ENCODE measurements at places on chromosomes 4 and X. TPM values are rescaled to one million over a fixed set of nuclear protein-coding genes. Genes with fewer than 3 reads are reported as not detected.

GRCh38 chr4:16530688-16531635, 304.7 kb upstream of the TAPT1 start:
- no peak for DNase-seq

GRCh38 chr4:10082047-10082446, 34.6 kb downstream of the WDR1 start:
- DNase-seq, result no peak

DNA sequence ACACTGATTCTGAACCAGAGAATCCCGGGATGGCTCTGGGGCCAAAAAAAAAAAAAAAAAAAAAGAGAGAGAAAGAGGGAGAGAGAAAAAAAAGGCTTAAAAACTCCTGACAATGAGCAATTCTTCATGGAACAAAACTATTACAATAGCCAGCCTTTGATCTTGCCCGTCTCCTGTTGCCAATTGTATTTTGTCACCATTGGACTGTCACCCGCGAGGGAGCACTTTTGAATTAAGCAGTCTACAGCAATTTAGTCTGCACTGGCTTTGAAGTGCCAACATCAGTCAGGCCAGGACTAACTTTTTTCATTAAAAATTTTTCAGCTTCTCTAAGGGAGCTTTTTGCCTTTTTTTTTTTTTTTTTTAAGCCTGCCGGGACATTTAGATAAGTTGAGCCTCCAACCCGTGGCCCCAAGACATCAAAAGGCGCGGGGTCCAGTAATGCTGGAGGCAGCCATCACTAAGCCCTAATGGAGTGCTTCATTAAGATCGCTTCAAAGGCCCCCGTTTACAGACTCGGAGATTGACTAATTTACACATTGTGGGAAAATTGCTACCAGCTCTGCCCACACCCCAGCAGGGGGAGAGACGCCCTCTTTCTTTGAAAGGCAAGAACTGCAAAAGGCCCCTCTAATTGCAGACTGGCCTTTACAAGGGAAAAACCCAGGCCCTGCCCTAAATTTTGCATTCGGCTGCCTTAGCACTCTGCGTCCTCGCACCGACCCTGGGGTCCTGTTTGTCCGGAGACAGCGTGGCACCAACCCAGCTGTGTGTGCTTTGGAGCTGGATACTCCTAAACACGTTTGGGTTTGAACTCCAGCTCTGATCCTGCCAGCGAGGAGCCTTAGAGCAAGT, 98.1 kb upstream of the MSX1 start:
- DNase-seq, result no peak

TMSB15C gene
- 0.19 TPM for total RNA-seq

DNA sequence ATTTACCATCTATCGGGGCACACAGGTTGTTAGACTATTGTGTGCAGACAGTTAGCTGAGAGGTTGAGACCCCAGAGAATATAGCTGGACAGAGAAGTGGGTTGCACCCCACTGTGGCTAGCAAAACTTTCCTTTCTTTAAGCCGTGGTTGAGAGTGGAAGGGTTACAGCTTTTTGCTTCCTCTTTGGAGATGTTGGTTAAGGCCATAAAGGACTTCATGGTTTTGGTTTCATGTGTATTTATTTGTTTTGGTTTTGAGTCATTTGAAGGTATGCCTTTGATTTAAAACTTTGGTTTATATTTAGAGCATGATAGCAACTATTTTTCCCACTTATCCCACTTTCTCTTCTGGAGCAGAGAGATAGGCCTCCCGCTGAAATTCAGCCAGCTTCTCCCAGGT, 274.3 kb upstream of the IL1RAPL1 start:
- no peak for DNase-seq

DNA sequence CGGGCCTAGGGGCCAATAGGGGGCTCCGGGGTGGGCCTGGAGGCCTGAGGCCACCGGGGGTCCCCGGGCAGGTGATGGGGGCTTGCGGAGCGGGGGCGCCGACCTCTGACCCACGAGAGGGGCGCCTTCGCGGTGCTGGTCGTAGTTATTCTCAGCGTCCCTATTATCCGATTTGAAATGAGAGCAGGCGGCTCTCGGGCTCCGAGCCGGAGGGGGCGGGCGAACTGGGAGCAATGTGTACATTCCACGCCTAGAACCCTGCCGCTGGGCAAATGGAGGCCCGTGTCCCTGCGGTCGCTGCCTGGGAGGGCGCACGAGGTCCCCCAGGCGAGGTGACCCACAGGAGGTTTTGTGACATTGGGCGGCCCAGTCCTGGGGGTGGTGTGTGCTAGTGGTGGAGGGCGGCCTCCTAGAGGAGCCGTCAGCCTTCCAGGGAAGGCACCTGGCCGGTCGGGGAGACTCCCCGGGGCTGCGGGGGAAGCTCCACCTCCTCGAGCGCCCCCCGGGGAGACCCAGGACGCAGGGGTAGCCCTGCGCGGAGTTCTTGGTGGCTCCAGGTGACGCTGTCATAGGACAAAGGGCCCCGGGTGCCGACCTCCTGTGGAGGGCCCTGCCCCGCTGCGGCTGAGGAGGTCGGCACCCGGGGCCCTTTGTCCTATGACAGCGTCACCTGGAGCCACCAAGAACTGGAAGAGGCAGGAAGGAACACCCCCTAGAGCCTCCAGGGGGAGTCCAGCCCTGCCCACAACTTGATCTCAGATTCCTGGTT, 102.6 kb upstream of the PRKX start:
- peak; percentile 91 for DNase-seq

DNA sequence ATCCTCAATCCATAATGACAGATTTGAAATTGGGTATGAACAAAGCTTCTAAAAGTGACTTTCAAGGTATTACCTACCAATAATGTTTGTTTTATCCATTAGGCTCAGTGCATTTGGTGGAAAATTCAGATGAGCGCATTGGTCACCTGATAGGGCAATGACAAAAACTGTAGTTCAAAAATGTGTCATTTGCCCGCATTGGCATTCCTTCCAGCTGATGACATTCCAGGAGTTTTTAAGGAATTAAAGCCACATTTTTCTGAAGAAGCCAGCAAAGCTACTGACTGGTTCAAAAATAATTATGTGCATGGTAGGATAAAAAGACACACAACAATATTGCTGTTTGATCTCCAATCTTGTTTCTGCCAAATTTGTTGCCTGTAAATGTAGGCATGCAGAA, 473.4 kb upstream of the CPEB2 start:
- DNase-seq, result no peak

GRCh38 chrX:56233100-56233499, 944 bp downstream of the KLF8 start:
- no peak for DNase-seq

GRCh38 chr4:104975617-104976016, 171.1 kb upstream of the TET2 start:
- DNase-seq, result peak; percentile 82

- DNase-seq, result no peak
These were observed 64.2 kb downstream of the SPINK2 start for GRCh38 chr4:56757261-56757746.

DNA sequence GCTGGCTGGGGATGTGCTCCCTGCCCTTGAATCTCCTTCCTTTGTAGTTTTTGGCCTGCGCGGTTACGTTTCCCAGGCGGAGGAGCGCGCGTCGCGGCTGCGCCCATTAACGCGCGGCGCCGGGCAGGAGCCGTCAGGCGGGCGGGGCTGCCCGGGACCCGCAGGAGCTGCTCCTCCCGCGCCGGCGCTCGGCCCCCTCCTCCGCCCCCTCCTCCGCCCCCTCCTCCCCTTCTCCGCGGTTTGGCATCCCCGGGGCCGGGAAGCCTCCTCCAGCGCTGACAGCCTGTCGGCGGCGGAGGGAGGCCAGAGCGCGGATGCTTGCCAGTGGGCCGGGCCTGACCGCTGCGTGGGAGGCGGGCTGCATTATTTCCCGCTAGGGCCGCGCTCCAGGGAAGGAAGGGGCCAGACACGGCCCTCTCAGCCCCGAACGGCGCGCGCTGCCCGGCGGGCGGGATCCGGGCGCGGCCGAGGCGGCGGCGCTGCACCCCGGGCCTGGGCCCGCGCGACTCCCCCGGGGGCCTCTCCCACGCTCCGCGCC, at the start of gene DCLK2:
DCLK2 (plus strand) TSS at position 405 of the 538 bp plus-strand sequence. CDS start 583 bp downstream, outside the sequence.
- DNase-seq, result peak; percentile 93

DNA sequence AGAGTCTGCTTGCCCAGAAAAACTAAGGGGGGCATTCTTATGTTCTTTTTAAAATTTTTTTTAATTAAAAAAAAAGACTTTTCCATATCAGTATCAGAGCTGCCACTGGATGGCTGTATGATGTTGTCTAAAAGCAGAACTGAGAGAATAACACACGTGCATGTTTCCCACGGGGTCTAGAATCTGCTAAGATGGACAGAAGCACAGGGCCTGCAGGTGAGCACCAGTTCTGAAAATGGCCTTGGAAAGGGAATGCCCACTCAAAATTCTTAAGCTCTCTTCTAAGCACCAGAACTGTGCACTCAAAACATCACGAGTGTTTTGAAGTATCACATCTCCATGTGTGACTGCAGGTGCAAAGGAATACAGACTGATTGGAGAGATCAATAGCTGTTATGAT, 61.1 kb downstream of the ARAP2 start:
- DNase-seq, result no peak

DNA sequence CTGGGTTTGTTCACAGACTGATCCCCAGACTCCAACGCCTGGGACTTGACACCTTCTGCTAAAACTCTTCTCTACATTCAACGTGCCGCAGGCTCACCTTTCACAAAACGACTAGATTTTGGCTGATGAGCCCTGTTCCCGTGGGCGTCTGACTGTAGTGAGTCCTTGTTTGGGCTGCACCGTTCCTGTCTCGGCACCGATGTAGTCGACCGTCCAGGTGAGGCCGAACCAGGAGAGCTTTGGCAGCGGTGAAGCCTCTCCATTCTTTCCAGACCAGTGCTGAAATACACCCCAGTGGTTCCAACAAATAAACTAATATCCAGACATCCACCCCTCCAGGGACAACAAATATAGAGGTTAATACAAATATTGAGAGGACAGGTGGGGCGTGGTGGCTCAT, 45.0 kb upstream of the TLR3 start:
- no peak for DNase-seq

GRCh38 chrX:76064825-76065224, 108.0 kb upstream of the PBDC1 start:
- DNase-seq, result no peak

NAP1L3 gene
- total RNA-seq, result 0.67 TPM

DNA sequence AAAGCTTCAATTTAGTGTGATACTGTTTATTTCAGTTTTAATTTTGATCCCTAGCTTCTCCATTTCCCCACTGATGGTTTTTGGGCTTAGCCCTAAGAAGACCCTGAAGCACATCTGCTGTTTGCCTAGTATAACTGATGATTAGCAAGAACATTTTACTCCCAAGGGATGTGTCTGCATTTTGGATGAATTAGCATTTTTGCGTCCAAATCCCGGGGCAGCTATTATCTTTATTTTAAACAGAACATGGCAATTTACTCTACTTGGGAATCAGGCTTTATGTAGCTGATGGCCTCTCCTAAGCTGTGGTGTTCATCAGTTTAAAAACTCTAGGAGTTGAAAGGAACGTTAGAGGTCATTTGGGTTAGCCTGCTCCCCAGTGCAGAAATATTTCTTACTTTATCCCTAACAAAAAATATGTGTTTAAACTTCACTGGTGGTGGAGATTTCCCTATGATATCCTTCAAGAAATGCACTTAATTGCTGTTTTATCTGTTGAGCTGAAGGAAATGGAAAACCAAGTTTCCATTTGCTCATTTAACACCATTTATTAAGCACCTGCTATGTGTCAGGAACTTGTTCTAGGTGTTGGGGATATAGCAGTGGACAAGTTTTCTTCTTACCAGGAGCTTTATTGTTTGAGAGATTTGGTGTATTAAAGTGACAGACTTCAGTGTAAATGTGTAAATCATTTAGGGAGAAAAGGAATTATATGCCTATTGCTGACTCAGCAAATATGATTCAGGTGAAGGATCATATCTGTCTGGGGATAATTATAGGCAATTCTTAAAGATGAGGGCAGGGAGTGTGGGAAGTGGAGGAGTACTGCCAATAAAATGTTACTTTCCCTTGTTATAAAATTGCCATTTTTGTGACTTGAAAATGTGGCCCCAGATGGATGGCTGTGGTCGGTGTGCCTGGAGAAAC, 3.4 kb downstream of the SEPTIN11 start:
- no peak for DNase-seq

DNA sequence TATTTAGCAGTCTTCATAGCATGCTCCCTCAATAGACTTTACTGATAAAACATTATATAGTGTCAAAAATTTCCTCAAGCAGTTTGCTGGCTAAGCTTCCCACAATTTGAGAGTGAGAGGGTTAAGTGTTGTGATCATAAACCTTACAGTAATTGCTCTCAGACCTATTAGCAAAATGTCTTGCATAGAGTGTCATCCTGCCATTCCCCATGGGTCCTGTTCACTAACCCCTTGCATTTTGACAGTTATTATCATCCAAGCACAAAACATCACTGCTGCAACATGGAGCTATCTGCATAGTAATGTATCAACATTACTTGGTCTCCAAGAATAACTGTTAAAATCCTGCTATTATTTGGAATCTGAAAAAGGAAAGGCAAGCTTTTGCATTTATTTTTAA, 196.1 kb upstream of the GK2 start:
- no peak for DNase-seq

DNA sequence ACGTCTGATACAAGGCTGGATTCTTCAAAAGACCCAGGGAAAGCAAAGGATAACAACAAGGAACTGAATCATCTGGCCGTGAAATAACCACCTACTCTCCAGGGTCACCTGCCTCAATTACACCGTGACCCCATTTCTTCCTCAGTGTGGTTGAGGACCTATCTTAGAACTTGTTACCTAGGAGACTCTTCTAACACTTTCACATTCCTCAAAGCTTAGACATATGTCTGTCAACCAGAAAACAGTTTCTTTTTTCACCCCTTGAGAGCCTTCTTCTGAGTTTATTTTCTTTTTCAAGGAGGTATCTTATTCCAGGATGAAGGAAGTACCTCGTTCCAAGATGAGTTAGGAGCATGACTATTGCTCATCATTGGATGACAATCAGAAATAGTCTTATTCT, 337.8 kb downstream of the ARHGAP24 start:
- no peak for DNase-seq

RAI2 gene
- total RNA-seq, result 15.9 TPM

TCP11X2 gene
- total RNA-seq, result not detected

PNMA6A gene
- 2.5 TPM for total RNA-seq

SHROOM3 gene
- 0.51 TPM for total RNA-seq

DNA sequence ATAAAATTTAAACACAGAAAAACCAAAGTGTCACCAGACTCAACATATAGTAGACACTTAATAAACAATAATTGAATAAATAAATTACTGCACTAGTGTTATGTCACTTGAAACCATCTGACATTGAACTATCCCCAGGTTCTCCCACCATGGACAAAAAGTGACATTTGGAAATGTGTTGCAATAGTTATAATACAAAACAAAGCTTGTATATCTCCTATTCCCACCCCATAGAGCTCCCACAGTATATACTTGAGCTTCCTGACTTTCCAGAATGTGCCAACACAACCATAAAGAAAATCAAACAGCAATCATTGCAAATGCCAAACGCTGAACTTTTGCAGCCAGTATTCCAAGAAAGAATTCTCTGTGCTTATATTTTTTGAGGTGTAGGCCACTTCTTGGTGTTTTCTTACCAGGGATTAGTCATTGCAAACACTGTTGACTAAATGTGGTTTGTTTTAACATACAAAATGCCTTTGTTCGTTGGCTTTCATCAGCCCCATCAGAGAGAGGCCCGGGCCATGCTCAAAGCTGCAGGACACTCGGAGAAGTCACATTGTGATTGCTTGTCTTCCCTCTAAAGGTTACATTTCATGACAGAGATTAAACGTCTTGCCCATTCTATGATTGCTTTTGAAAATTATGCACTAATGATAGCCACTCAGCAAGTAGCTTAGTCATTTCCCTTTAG, 33.8 kb downstream of the PPARGC1A start:
- no peak for DNase-seq

CDS1 gene
- 0.29 TPM for total RNA-seq
